ENCODE measurements at places on chromosomes 2 and 18.

GRCh38 chr18:49446481-49446880 is 14.0 kb downstream of the DYM start:
- no peak for DNase-seq

DNA sequence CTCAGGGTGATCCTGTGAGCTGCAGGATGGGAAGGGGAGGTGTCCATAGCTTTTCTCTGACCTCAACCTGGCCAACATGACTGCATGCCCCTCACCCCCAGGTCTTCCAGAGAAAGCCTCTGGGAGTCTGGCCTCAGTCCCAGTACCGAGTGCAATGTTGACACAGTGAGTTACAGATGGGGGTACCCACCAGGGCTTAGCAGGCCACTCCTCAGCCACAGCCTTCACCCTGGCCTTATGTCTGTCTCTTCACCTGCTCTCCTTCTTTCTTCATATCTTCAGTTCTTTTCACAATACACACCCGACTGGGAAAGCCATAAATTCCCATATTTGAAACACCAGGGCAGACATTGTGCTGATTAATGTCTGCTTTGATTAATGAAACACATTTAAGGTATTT is 33.5 kb downstream of the AOX1 start:
- no peak for DNase-seq

GRCh38 chr2:112085916-112086669 is 31.0 kb downstream of the TMEM87B start:
- DNase-seq = no peak

DNA sequence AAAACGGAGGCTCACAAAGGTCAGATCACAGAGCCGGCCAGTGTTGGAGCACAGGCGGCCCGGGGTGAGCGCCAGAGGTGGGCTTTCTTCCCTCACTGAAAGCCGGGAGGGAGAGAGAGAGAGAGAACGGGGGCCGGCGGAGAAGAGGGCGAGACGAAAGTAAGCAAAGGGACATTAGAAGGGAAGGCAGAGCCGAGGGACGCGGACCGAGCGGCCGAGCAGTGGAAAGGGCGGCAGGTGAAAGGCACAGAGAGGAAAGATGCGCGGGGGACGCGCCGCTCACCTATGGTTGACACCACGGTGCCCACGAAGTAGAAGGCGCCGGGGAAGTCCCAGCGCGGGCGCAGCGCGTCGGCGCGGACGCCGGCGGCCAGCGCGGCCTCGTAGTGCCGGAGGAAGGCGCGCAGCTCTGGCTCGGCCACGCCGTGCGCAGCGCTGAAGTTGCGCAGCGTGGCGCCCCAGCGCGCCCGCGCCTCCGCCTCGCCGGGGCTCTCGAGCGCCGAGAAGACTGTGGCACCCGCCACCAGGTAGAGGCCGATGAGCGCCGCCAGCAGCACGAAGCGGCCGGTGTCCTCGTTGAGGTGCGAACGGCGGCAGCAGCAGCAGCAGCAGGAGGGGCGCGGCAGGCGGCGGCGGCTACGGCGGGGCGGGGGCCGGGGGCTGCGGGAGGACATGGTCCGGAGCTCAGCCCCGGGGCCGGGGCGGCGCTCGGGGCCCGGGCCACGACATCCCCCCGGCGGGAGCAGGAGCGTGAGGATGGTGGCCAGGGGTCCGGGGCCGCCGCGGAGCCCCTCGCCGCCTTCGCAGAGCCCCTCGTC is 166.9 kb downstream of the MSH2 start:
- DNase-seq = peak; percentile 4

- DNase-seq = no peak
Measured at GRCh38 chr2:19864381-19864780, 37.4 kb downstream of the TTC32 start.

- DNase-seq = no peak
Measured at GRCh38 chr2:223096235-223096970, 44.4 kb downstream of the KCNE4 start.

- DNase-seq = no peak
Measured at GRCh38 chr2:58893656-58894351, 652.7 kb upstream of the FANCL start.

- DNase-seq = no peak
Measured at GRCh38 chr2:47235132-47235531, 80.0 kb upstream of the STPG4 start.

GRCh38 chr2:42225573-42225972 is 56.4 kb downstream of the EML4 start:
- DNase-seq = no peak

DNA sequence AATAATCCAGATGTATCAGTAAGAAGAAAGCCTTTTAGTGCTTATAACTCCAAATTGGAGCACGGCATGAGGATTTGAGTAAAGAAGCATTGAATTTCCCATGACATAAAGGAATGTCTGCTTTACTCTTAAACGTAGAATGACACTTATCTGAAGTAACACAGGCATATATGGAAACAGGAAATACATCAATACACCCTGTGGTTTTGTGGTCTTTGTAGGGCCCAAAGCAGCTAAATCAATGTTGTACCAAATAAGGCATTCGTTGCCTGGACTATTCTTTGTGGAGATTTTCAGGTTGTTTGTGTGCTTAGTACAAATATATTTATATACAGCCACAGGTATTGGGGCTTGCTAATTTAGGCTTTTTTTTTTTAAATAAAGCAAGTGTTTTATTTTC is 660.5 kb downstream of the LRRTM4 start:
- DNase-seq = no peak

DNA sequence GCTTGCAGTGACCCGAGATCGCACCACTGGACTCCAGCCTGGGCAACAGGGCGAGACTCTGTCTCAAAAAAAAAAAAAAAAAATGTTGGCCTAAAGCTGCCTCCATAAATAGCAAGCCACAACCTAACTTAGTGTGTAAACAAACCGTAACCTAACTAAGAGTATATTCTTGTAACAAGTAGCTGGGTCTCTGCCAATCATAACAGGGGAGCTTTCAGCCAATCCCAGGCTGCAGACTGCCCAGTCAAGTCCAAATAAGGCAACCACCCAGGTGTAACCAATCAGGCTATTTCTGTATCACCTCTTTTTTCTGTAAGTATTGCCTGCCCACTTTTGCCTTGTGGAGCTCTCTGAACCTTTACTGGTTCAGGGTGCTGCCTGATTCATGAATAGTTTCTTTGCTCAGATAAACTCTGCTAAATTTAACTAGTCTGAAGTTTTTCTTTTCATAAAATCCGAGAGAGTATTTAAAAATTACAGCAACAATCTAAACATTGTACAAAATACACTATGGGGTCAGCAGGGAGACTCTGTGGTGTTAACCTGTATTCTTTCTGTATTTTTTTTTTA is 4.5 kb downstream of the PSTPIP2 start:
- no peak for DNase-seq

- no peak for DNase-seq
Measured at GRCh38 chr2:129910446-129911362, 68.8 kb upstream of the RAB6C start.

DNA sequence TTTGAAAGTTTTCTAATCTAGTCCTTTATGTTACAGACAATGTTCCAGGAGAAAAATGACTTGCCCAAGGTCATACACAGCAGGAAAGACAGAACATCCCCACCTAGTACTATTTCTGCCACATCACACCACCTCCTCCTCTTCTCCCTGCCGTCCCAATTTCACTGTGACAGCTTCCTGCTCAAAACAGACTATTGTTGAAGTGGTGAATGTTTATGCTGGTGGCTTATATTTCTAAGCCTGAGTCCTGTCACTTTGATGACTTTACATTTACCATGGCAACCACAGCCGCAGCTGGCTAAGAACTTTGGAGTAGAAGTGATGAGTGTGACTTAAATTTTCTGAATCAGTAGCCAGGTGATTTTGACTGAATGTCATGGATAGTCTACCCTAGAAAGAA is 10.0 kb downstream of the GALNT5 start:
- no peak for DNase-seq

DNA sequence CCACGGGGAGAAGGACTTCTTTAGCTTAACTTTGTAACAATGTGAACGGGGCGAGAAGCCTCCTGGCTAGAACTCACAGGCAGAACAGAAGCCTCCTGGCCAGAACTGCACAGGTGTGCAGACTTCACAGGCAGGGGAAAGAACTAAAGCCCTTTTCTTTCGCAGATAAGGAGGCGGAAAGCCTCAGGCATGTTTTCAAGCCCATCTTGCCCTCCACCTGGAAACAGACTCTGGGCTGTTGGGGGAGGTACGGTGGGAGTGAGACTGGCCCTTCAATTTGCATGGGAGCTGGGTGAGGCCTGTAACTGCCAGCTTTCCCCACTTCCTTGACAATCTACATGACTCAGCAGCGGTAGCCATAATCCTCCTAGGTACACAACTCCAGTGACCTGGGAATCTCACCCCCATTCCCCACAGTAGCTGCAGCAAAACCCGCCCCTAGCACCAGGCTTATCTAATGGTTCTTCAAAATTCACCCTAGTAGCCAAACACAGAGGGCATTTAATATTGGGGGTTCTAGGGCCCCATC is 22.9 kb upstream of the ABCA12 start:
- DNase-seq = no peak

DNA sequence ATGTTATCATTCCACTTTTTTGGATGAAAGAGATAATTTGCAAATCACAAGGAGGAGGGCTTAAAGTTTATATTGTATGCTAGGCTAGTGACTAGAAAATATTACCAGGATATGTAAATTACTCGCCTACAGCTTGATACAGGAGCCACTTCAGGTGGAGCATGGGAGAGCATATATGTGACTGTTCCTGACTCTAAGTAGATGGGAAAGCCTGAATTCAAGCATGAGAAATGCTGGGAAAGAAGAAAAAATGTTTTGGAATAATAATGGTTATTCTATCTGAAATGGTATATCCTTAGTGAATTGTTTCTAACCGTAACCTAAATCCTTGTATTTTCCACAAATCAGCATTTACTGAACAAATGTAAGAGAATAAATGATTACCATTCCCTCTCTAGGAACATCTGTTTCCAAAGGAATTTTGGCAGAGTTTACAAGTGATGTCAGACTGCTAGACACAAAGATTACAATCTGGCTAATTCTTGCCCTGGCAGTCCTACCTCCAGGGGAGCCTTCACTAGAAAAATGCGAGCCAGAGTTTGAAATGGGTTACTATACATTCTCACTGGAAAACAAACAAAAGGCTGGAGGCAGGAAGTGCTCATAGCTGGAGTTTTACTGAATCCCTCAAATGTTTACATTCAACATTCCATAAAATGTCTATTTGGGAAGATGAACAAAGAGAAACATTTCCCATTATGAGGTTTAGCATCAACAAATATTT is 129.4 kb upstream of the MAPRE2 start:
- DNase-seq = no peak

- DNase-seq = no peak
Measured at GRCh38 chr2:18546567-18546966, 13.9 kb downstream of the RDH14 start.

GRCh38 chr18:74679006-74679678 is 81.5 kb downstream of the ZNF407 start:
- DNase-seq = no peak

DNA sequence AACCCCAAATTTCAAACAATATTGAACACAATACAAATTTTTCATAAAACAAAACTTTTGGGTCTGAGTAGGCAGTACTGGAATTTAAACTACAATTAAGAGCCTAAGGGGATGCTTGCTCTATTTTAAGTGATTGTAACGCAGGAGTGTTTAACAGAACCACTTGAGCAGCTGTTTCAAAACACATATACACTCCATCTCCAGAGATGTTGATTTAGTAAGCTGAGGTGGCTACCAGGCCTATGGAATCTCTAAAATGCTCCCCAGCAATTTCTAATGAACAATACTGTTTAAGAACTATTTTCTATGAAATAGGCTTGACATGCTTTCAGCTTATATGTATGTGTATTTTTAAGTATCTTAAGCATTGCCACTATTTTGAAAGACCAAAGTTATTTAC is 58.5 kb downstream of the SP3 start:
- no peak for DNase-seq

GRCh38 chr2:33589444-33589843 is 9.7 kb downstream of the FAM98A start:
- DNase-seq = no peak

DNA sequence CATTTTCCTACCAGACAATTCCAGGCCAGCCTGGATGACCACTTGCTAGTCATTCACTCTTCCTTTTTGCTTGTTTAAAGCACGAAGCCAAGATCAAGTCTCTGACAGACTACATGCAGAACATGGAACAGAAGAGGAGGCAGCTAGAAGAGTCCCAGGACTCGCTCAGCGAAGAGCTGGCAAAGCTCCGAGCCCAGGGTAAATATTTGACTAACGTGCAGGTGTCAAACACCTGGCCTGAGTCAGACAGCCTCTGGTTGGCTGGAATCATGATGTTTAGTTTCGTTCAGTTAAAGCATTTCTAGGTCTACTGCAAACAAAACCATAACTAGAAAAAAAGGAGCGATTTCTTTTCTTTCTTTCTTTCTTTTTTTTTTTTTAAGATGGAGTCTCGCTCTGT is 44.2 kb upstream of the LYPD6B start:
- no peak for DNase-seq
